ENCODE measurements at places on chromosomes 6 and 20.

- DNase-seq = no peak
Observed at GRCh38 chr6:44542401-44543116, 155.1 kb downstream of the CDC5L start.

DNA sequence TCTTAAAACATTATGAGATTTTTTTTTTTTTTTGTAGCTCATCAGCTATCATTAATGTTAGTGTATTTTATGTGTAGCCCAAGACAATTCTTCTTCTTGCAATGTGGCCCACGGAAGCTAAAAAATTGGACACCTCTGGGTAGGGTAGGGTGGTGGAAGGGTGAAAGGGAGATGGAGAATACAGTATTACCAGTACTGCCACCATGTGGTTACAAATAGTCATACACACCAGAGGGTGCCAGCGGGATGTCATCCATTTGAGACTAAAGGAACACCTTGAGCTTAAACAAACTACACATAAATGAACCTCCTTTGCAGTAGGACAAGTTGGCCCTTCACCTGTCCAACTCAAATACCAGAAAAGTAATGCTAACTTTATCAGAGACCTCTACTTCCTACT is 601.9 kb downstream of the HTR1B start:
- DNase-seq = no peak

GRCh38 chr6:136783021-136783420 is 9.3 kb downstream of the MAP3K5 start:
- DNase-seq = no peak

DNA sequence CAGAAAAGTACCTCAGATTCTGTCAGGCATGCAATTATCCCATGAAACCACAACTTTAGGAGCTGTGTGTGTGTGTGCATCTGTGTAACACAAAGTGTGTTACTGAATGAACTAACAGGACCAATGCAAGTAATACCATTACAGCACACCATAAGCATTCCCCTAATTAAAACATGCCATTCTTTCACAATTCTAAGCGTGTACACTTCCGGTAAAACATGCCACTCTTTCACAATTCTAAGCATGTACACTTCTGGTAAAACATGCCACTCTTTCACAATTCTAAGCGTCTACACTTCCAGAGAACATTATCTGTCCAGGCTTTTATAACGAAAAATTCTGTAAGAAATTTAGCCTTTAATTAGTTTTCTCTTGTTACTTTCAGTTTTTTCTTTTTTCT is 238.2 kb downstream of the GMDS start:
- no peak for DNase-seq

DNA sequence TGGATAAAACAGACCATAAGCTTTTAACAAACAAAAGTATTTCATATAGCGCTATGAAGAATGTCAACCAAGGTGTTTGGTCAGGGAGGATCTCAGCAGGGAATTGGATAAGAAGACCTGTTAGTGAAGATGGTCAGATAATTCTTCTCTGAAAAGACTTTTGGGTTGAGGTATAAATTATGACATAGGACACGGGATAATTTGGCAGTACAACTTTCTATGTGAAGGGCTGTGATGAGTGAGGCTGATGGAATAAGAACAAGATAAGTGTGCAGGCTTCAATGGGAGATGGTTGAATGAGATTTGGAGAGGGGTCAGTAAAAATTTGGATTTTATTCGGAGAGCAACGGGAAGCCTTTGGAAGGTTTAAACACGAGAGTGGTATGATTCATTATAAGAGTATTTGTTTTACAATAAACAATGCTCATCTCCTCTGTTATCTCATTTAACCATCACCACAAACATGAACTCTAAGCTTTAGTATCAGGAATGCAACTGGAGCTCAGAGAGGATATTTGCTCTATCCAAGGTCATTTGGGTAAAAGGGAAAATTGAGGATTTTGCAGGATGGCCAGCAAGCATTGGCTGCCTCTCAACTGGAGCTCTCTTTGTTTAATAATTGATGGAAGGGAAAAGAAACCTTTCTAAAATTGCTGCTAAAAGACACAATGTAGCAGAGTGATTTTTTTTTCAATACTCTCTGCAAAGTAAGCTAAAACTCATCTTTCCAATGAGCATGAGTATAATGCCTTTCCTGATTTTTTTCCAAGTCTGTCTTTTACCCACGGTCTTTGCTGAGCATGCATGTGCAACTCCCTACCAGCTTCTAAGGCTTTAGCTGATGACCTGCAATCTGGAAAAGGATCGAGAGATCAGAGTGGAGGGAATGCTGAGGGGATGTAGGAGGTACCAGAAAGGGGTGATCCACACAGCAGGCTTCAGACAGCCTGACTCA is 534.0 kb downstream of the CBLN4 start:
- no peak for DNase-seq

GRCh38 chr6:41748542-41748941 is 1.3 kb upstream of the PGC start:
- DNase-seq = no peak

DNA sequence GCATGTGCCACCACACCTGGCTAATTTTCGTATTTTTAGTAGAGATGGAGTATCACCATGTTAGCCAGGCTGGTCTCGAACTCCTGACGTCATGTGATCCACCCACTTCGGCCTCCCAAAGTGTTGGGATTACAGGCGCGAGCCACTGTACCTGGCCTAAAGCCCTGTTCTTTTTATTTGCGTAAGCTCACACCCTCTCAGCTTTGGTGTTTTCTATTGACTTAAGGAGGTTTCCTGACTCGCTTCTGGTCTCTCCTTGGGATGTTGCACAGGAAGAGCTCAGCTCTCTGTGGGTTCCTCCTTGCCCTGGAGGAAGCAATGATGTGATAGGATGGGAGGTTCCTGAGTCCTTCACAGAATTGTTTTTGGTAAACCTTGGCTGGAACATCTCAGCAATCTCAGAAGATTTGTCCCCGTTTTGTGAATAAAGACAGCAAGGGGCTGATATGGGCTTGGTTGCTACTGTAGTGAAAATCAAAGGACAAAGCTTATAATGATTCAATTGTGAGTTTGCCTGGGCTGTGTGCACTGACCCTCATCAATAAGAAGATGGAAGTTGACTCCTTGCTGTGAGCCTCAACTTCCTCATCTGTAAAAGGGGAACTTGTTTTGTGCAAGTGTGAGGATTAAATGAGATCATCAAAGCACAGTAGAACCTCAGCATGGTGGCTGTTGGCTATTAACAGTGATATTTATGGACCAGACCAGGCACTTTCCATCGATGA is 27.0 kb downstream of the TOX2 start:
- no peak for DNase-seq

- DNase-seq = no peak
Observed at GRCh38 chr20:52004715-52005114, 186.9 kb downstream of the ZFP64 start.
